ENCODE measurements at places on chromosomes 7 and 10.
A peak's percentile ranks its signal among the peaks of the same experiment; 100 is the strongest.

DNA sequence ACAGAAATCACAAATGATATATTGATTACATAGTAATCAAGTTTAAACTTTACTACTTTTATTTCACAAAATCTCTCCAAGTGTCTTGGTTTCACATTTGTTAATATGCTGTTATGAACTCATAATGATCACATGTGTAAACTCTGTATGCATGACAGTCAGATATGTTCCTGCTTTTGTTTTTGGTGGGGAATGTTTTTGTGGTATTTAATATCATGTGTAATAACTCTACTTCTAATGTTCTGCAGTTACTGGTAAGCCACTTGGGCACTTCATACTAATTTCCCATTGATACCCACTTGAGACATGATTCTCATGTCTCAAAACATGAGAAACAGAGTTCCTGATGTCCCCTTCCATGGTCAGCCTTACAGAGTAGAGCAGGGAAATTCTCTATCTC, 109.1 kb upstream of the INHBA start:
- no peak for DNase-seq

DNA sequence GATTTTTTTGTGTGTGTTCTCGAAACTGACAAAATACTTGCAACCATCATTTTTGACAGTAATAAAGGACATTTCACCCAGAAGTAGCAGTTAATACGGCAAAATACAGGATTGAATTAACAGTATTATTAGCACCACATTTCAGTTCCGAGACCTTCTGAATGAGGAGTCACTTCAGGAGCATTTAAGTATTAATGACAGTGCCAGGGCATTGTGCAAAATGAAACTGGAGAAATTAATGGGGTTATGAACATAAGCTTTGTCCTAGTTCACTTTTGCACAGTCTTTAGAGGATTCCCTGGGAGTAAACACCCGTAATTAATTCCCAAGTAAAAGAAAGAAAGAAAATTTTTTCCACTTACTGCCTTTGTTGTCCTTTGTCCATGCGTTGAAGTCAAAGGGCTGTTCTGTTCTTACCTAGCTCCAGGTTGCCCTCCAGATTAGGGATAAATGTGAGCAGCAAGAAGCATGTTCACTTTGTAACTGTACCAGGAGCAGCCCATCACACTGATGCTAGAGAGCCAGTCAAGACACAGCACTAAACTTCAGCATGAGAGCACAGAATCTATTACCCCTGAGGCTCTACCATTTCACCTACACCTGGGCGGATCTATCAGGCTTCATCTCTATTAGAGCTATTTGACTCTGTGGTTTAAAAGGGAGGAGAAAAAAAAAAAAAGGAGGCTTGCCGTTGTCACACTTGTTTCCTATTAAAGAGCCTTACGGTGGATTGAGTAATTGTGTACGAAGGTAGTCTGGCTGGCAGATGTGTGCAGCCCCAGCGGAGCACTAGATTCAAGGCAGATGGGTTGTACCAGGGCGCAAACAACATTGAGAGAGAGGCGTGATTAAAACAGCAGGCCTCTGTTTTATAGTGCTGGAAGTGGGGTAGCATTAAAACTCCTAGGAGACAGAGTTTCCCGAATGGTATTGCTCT, 297.8 kb upstream of the SEMA3A start:
- peak; percentile 35 for DNase-seq

DNA sequence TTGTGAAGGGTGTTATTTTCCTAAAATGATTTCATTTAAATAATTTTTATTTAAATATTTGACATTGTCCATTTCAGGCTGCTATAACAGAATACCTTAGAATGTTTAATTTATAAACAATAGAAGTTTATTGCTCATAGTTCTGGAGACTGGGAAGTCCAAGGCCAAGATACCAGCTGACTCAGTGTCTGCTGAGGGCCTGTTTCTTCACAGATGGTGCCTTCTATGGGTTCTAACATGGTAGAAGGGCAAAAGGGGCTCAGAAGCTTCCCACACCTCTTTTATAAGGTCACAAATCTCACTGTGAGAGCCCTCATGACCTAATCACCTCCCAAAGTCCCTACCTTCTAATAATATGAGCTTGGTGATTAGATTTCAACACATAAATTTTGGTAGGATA, 50.7 kb downstream of the MTURN start:
- no peak for DNase-seq

- no peak for DNase-seq
Measured at GRCh38 chr10:8600192-8600591, 545.7 kb downstream of the GATA3 start.

DNA sequence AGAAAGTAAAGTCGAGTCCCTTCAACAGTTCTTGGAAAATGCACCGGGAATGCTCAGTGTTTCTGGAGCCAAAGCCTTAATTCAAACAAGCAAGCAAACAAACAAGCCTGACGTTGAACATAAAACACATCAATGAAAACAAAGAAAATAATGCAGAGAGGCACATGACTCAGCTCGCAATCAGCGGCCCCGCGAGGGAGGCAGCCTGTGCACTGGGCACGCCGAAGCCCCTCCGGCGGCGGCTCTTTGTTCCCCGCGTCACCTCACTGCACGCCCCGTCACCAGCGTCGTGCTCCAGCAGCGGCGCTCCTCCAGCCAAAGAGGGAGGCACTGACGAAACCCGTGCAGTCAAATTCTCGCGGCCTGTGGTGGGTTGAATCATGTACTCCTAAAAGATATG, 151.5 kb downstream of the DNAJB6 start:
- DNase-seq: no peak

GRCh38 chr10:111295788-111296187, 219.0 kb downstream of the ADRA2A start:
- DNase-seq: no peak

- DNase-seq: no peak
Measured at GRCh38 chr10:98950106-98950505, 285.5 kb downstream of the HPSE2 start.

- DNase-seq: no peak
Measured at GRCh38 chr10:3805201-3805790, 20.3 kb upstream of the KLF6 start.

DNA sequence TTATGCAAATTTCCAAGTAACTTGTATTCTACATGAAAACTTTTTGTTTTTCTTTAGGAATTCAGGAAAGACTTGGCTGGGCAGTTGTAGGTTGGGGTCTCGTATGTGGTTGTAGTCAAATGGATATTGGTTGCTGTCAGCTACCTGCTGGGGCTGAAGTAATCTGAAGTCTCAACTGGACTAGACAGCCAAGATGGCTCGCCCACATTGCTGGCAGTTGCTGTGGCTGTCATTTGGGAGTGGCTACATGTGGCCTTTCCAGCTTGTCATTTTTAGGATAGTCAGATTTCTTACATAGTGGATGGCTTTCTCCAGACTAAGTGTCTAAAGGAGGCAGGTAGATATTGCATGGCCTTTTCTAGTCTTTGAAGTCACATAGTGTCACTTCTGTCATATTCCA, 32.6 kb downstream of the EXOC6 start:
- no peak for DNase-seq

GRCh38 chr10:126225672-126226008, 162.6 kb downstream of the ADAM12 start:
- no peak for DNase-seq

DNA sequence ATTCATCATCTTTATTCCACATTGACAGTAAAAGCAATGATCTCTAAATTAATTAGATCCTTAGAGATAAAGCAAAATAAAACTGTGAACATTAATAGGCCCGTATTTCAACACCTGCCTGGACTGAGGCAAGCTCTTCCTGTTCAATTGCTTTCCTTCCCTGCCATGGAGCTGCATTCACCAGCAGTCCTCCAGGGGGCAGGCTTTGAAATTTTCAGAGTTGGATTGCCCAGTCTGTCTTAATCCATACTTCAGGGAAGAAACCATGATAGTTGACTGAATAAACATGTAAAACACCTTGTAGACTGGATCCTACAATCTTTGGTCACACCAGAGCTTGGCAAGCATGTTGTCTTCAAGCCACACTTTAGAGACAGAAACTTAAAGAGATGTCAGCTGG, 936.6 kb downstream of the NRG3 start:
- DNase-seq: no peak

GRCh38 chr10:76411729-76412435, 980.5 kb downstream of the LRMDA start:
- DNase-seq: no peak

DNA sequence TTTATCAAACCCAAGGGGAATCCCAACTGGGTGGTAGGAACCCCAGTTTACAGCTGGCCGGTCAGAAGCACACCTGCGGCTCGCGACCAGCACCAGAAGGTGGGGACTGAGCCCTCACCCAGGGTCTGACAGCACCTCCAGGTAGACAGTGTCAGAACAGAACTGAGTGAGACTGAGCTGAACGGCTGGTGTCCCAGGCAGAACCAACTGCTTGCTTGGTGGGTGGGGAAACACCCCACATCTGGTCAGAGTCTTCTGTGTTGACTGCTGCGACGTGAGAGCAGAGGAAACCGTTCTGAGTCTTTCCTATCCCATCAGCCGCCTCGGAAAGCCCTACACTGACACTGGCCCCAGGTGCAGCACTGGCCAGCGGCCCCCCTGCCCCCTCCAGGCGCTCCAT, 160.7 kb downstream of the MAD1L1 start:
- DNase-seq: no peak

GRCh38 chr10:8214587-8214986, 160.1 kb downstream of the GATA3 start:
- DNase-seq: no peak

GRCh38 chr10:115023715-115024114, 69.5 kb upstream of the ATRNL1 start:
- DNase-seq: no peak

GRCh38 chr7:33432821-33433220, 303.5 kb downstream of the BBS9 start:
- DNase-seq: no peak

GRCh38 chr7:73977619-73978618, 50.1 kb upstream of the ELN start:
- DNase-seq: no peak

DNA sequence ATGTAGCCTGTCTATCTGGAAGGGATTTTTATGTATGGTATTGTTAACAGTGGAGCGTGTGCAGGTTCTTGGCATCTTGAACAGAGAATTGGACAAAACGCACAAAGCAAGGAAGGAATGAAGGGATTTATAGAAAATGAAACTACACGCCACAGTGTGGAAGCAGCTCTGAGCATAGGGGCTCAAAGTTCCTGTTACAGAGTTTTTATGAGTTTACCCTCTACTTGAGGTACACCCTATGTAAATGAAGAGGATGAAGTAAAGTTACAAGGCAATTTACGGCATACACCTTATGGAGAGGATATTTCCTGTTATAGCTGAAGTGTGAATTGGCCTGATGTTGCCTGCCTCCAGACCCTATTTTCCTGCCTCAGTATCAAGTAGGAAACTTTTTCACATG, 33.3 kb downstream of the FANK1 start:
- no peak for DNase-seq

GRCh38 chr10:130495891-130496636, 359.9 kb downstream of the GLRX3 start:
- DNase-seq: no peak

- DNase-seq: no peak
Measured at GRCh38 chr7:26087321-26088091, 64.5 kb upstream of the NFE2L3 start.

GRCh38 chr7:41508755-41509154, 194.1 kb downstream of the INHBA start:
- no peak for DNase-seq

- DNase-seq: no peak
Measured at GRCh38 chr7:288671-289101, 1.3 kb upstream of the FOXL3 start.

DNA sequence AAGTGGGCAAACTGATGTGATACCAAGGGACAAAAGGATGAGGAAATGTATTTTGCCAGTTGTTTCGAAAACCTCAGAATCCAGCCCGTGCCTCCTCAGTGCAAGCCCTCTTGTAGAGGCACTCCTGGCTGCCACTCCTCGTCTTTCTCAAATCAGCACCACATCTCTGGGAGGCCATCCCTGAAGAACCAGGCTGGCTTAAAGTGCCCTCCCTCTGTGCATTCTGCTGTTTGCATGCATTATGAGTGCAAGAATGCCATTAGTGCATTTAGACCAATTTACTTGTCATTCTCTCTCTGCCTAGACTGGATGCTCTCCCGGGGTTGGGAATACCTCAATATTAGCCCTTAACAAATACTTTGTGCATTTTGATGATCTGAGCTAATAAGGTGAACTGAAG, 19.9 kb upstream of the FAM180A start:
- no peak for DNase-seq

DNA sequence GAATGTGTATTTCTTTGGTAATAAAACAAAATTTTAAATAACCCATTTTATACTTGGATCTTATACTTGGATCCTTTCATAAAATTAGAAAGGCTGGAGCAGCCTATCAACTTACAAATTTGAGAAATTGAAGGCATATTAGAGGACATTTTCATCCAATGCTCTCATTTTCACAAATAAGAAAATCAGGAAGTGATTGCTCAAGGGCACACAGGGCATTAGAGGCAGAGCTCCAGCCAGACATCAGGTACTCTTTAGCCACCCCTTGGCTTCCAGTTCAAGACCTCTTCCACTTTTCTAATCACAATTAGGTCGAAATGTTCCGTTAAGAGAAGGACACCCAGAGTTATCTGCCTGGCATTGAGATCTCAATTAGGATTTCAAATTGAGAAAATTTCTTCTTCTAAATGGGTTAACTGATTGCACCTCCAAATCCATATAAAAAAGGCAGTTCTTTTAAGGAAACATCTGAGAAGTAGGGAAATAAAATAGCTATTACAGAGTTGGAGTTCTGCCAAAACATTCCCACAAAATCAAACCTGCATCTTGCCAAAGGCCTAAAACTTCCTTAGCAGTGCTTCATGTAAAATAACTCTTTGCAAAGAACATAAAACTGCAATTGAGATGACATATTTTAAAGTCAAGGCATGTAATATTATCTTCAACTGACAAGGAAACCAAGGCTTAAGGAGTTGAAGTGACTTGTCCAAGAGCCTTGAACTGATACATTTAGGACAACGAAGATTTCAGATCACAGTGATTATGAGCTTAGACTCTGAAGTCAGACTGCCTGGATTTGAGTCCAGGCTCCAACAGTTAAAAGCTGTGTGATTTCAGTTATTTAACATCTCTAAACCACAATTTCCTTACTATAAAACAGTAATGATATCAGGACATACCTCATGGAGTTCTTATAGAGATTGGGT, 2.4 kb downstream of the ACTA2 start:
- no peak for DNase-seq

- DNase-seq: no peak
Measured at GRCh38 chr7:216360-217300, 24.3 kb downstream of the FAM20C start.

GRCh38 chr7:82624965-82625364, 181.4 kb upstream of the CACNA2D1 start:
- no peak for DNase-seq

DNA sequence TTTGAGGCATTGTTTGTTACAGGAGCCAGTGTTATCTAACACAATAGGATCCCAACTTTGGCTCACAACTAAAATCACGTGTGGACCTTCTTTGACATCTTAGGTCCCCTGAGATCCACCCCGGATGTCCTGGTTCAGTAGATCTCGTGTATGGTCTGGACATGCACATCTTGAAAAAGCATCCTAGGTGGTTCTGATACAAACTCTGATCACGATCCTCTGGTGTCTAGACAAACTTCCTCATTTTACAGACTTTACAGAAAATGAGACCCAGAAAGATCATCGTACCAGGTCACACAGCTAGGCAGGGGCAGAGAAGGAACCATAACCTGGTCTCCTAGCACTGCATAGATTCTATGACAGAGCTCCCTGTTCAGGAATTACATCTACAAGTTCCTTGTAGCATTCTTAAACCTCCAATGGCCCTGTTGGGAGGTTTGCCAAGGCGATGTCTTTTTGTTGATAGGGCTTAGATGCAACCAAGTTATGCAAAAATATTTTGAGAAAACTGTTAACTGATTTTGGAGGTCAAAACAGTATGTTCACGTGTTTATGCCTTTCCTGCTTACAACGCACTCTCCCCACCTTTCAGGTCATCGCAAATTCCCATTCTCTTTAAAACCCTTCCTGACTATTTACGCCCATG, 30.8 kb upstream of the CHST15 start:
- no peak for DNase-seq
